Caco-2 (cell line): ENCODE measurements at places on chromosomes 13 and 19. TPM values are rescaled to one million over a fixed set of nuclear protein-coding genes. Genes with fewer than 3 reads are reported as not detected.

- no peaks in the 10 kb centered on the region for H3K4me1 ChIP-seq
- H3K36me3 ChIP-seq = no peaks in the 10 kb centered on the region
- H3K27me3 ChIP-seq = no peaks in the 10 kb centered on the region
- DNase-seq = no peak
- H3K27ac ChIP-seq = no peak overlapping the region
These were observed 25.3 kb downstream of the FXYD5 start for GRCh38 chr19:35179830-35180229.

DNA sequence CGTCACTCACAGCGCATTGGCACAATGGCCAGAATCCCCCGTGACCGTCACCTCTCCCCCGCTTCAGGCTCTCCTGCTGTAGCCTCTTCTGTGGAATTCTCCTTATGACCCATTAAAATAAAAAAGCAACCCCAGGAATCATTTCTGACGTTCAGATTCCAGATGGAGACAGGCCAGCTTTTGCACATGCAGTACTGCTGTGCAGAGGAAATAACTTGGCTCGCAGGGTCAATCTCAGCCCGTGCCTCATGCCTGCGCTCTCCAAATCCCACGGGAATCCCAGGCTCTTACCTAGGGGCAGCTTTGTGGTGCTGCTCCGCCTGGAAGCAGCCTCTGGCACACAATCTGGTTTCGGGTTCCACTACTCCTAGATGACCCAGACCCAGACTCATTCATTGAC is 32.7 kb upstream of the SOX1 start:
- H3K27me3 ChIP-seq = no peaks in the 10 kb centered on the region; the same call in 1 of the 2 replicates
- no peak overlapping the region for H3K4me3 ChIP-seq
- no peaks in the 10 kb centered on the region for H3K4me1 ChIP-seq
- no peak for DNase-seq
- H3K36me3 ChIP-seq = no peaks in the 10 kb centered on the region

RINL gene
- total RNA-seq = 1.5 and 1.9 TPM in 2 replicates

GRCh38 chr19:49741210-49741844 is 21.8 kb downstream of the TSKS start:
- DNase-seq = no peak
- H3K27ac ChIP-seq = no peak overlapping the region
- no peak overlapping the region for H3K4me3 ChIP-seq
- no peaks in the 10 kb centered on the region for H3K27me3 ChIP-seq
- no peaks in the 10 kb centered on the region for H3K4me1 ChIP-seq

DNA sequence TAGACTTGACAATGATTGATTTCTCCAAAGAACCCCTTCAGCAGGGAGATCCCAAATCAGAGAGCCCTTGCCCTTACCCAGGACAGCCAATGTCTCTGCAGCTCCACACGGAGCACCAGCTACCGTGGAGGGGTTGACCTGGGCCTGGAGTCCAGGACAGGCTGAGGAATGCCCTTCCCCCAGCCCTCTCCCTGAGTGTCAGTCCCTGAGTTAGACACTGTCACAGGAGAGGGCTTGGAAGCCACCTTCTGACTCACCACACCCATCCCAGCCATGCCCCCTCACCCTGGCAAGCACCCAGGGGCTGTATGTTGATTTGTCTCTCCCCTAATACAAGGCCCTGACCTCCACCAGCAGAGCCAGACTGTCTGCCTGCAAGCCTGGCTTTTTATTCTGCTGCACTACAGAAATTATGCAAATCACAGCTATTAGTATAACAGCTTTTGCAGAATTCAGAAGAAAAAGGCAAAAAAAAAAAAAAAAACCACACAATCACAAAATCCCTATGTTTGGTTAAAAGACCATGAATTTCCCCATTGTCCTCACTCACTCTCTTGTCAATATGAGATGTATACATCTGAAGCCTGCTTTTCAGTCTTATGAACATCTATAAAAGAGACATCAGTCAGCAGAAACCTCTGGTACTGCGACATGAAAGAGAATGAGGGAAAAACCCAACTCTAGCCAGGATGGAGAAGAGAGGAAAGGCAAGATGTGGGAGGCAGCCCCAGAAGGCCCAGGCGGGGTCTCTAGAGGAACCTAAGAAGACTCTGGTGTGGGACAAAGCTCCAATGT is 240.7 kb downstream of the UQCRFS1 start:
- no peak for DNase-seq
- no peaks in the 10 kb centered on the region for H3K36me3 ChIP-seq
- no peaks in the 10 kb centered on the region for H3K4me1 ChIP-seq

DNA sequence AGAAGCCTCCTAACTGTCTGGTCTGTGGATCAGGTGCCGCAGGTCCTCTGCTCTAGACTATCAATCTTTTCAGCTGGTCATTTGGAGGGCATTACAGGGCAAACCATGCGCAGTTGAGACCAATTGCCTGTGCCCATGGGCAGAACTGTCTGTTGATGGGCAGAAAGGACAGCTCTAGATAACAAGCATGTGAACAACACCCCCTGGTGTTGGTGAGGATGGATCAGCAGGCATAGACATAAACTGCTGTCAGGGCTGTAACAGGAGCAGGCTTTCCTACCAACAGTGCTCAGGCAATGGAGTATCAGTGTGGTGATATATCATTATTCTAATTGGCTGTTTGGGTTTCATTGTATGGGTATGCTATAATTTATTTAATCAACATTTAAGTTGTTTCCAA is 104.7 kb upstream of the KL start:
- no peaks in the 10 kb centered on the region for H3K4me1 ChIP-seq
- no peaks in the 10 kb centered on the region for H3K36me3 ChIP-seq
- H3K27me3 ChIP-seq = no peaks in the 10 kb centered on the region
- H3K4me3 ChIP-seq = no peak overlapping the region

DNA sequence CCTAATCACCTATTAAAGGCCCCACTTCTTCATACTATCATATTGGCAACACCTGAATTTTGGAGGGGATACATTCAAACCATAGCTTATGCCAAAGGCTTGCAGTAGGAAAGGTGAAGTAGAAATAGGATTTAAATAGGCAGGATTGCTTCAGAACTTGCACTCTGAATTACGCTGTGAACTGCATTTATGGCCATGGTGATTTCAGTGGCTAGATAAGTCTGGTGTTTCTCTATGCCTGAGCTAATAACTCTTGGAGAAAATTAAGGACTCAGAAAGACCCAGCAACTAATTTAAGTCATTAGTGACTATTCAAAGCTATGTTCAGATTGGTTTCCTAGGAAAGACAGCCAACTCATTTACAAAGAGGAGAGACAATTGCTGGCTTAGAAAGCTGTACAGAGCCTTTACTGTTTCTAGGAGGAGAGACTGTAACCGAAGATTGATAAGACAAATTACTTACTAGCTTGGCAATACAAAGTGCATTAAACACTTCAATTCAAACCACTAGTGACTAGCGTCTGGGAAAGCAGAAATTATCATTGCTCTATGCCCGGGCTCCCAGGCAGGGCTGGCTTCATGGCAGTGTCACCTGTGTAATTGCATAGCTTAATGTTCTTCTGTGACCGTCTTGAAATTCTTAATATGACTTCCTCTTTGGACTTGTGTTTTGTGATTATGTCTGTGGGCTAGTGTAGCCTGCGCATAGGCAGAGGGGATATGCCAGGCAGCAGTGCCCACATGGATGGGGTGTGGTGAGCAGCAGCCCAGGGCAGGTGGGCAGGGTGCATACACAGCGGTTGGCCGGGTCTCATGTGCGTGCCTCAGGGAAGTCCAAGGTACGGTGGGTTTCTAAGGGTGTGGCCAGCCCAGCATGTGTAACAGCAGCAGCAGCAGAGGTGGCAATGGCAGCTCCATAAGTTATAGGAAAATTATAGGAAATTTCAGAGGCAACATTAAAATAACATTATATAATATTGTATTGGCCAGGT is 60.1 kb downstream of the KL start:
- H3K27ac ChIP-seq = no peak overlapping the region
- H3K27me3 ChIP-seq = no peaks in the 10 kb centered on the region
- DNase-seq = no peak
- H3K36me3 ChIP-seq = no peaks in the 10 kb centered on the region
- no peak overlapping the region for H3K4me3 ChIP-seq
- no peaks in the 10 kb centered on the region for H3K4me1 ChIP-seq
